Naive B cell (primary cell): ENCODE measurements at places on chromosomes 16 and 17. TPM values are rescaled to one million over a fixed set of nuclear protein-coding genes. Genes with fewer than 3 reads are reported as not detected.

GRCh38 chr17:47776330-47777197 lies 43.5 kb downstream of the TBX21 start:
- DNase-seq, result peak; percentile 31

GRCh38 chr17:2468270-2468669 lies 43.4 kb downstream of the METTL16 start:
- no peak for DNase-seq

The TMIGD1 gene
- not detected for polyA plus RNA-seq

- DNase-seq, result no peak
These were observed 4.8 kb downstream of the MLYCD start for GRCh38 chr16:83903751-83904150.

The CCL2 gene
- polyA plus RNA-seq, result not detected

GRCh38 chr16:28039493-28039892 lies 24.0 kb downstream of the GSG1L start:
- DNase-seq, result no peak

DNA sequence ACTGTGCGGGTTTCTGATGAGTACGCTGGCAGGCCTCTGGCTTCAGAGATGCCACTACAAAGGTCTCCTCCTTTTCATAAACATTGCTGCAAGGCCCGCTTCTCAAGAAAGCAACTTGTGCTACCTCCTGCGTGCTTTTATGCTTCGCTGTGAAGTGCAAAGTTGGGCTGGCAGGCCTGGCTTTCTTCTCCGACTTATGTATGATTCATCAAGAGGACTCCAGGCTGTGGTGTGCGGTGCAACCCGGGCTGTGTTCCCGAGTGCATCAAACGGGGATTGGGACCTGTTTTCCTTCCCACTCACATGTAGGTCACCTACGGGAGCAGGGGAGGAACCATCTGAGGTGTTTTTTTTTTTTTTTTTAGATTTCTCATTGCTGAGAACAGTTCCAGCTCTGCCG lies 534.1 kb downstream of the WWOX start:
- DNase-seq, result no peak

GRCh38 chr16:54268766-54269165 lies 17.8 kb downstream of the IRX3 start:
- DNase-seq, result no peak
